Activated naive CD8-positive, alpha-beta T cell treated with anti-CD3 and anti-CD28 coated beads, Interleukin-2, amount 50 U/mL, for 16 hours (primary cell): ENCODE measurements at places on chromosomes 12 and 14.
A peak's percentile ranks its signal among the peaks of the same experiment; 100 is the strongest.

GRCh38 chr12:85836197-85837090, at the start of gene RASSF9:
TSS of gene RASSF9 (minus strand) at chr12:85836409. CDS start at chr12:85836201, 208 bp downstream.
- no peak for DNase-seq

- no peak for DNase-seq
Measured at GRCh38 chr12:110316861-110317260, 35.8 kb downstream of the ATP2A2 start.

GRCh38 chr14:100221533-100222223, 17.3 kb upstream of the YY1 start:
- peak; percentile 35 for DNase-seq

DNA sequence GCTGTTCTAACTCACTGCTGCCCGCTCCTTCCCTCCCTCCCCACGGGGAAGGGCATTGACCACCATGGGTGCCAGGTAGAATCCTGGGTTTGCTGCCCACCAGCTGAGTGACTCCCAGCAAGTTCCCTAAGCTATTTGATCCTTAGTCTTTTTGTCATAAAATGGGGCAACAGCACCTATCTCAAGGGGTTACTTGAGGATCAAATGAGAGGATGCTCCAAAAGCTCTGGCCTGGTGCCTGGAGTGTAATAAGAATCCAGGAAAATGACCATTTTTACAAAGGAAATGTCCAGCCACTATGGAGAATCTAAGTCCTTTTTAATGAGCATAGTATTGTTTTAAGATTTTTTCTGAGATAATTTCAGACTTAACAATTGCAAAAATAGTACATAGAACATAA, 61.4 kb upstream of the CMKLR1 start:
- DNase-seq, result no peak

- DNase-seq, result no peak
Measured at GRCh38 chr14:34620839-34621238, 9.1 kb downstream of the SNX6 start.

GRCh38 chr12:108260969-108261368, 78.1 kb downstream of the CMKLR1 start:
- no peak for DNase-seq

DNA sequence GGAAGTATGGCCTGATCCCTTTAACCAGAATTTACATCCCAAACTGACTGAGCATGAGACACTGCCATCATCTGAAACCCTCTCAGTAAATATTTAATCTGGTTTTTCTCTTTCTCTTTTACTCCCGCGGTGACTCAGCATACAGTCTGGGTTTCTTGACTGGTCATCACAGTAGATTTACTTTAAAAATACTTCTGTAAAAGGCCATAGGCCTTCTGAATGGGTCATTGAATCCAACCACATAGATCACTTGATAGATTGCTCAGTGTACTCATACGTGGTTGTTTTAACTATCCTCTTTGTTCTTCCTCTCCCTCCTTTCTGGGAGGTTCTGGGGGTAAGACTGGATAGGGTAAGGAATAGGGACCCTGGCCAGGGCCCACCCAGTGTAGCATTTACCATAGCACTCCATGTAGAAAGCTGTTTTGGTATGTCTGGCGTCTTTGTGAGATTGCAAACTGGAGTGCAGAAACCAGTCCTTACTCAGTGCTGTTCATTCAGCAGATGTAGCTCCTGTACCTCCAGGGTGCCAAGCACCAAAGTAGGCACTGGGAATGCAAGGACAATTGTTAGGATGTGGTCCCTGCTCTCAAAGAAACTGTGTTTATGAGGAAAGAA, 165.7 kb downstream of the SRGAP1 start:
- no peak for DNase-seq

GRCh38 chr14:99691111-99691885, 7.2 kb downstream of the CYP46A1 start:
- no peak for DNase-seq

DNA sequence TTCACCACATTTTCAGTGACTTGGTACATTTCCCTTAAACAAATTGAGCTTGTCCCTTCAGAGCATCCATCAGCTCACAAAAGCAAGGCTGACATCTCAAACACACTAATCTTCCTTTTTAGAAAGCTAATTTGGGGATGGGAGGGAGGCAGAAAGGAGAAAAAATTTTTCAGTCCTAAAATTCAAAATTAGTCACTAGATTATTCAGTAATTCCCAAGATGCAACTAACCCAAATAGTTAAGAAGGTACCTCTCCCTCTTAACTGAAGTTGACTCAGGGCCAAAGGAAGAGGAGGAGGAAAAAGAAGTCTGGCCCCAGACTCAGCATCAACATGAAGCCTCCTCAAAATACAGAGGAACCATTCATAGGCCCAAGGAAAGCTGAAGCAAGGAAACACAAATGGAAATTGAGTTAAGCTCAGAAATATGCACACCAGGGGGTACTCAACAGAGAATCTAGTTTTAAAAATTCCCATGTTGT, 21.7 kb downstream of the CBX5 start:
- DNase-seq, result no peak

- DNase-seq, result no peak
Measured at GRCh38 chr12:99984271-99985128, at the start of gene ANKS1B. TSS of gene ANKS1B (minus strand) at chr12:99984936. CDS start at chr12:99984237, 699 bp downstream.

DNA sequence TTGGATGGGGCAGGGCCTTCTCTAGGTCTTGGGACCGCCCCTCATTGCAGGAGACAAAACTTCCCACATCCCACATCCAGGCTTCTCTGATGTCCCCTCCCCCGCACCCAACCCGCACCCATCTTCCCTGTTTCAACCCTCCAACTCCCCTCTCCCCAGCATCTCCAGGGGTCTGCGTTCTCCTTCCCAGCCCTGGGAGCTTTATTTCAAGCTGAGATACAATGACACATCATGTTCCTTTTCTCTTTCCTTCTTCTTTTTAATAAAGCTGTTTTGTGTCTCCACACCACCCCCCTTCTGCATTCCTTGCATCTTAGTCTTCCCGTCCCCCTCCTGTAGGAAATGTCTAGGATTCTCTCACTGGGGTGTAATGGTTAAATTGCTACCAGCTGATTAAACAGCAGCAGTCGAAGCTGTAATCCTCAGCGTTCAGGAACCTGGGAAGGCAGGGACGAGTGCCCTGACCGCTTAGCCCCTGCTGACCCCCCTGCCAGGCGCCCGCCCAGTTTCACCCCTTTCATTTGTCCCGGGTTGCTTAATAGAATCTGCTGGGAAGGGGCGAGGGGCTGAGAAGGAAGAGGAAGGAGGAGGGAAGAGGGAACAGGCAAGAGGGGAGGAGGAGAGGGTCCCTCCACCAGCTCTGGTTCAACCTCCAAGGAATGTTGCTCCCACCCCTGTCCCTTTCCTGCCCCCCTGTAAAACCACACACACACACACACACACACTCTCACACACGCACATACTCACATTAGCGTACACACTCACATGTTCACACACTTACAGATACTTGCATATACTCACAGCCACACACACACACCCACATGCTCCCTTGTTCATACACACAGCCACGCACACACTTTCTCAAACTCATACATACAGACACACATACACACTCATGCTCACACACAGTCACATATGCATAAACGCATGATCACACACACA, 104.5 kb upstream of the MED13L start:
- no peak for DNase-seq

GRCh38 chr14:106083082-106083481, 556.7 kb downstream of the TMEM121 start:
- DNase-seq, result no peak

DNA sequence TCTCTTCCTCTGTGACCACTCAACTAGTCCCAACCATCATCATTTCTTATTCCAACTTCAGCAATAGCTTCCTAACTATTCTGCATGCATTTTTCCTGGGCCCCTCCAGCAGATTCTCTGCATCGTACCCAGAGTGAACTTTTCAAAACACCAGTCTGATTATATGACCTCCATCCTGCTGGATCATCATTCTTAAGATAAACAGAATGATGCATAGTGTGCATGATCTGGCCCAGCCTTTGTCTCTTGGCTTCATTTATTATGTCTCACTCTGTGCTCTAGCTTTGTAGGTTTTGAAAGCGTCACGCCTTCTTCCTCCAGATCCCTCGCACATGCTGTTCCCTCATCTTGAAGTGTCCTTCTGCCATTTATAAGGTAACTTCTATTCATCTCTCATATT, 46.3 kb upstream of the SLC38A4 start:
- no peak for DNase-seq

DNA sequence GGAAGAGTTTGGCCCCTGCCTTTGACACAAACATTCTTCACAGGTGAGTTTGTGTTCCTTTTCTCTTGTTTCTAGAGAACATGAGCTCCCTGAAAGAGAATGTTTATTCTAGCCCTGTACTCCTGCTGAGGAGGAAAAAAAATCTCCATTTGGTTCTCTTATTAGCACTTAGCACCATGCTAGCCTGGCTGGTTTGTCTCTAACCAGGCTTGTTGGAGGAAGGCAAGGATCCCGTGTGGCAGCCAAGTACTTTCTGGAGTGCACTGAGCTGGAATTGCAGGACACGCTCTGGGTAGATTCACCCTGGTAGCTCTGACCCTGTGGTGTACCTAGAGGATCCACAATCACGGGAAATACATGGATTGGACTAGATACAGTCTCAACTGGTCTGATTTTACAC, 41.9 kb downstream of the KCNA1 start:
- DNase-seq, result no peak

DNA sequence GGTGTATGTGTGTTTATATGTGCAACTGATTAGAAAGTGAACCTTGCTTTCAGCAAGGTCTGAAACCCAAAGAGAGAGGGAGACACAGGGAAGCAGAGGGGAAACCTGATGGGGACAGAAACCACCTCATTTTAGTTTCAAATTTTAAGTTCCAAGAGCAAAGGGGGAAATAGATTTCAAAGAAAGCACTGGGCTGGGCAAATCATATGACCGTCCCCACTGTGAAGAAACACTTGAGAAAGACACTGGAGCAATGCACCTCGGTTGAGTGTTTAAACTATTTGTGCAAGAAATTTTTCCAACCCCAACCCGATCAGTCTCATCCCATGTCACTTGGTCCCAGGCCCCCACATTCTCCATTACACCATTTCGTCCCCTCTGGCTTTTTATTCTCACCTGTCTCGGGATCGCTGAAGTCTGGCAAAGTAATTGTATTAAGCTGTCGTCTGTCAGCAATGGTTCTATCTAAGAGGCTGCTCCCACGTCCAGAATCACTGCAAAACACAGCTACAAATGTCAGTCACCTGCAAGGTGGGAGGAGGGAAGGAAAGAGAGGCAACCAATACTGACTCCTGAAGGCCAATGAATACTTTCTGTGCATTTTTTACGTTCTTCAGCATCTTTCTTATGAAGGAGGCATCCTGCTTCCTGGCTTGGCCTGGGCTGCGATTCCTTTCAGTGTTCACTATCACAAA, 205.7 kb downstream of the TTC7B start:
- no peak for DNase-seq

- no peak for DNase-seq
Measured at GRCh38 chr14:91444335-91445020, 26.9 kb upstream of the CCDC88C start.
